ENCODE measurements at places on chromosomes 7 and 10. TPM values are rescaled to one million over a fixed set of nuclear protein-coding genes. Genes with fewer than 3 reads are reported as not detected.
A peak's percentile ranks its signal among the peaks of the same experiment; 100 is the strongest.

KIAA1217 gene
- total RNA-seq, result 1.3 TPM

DNA sequence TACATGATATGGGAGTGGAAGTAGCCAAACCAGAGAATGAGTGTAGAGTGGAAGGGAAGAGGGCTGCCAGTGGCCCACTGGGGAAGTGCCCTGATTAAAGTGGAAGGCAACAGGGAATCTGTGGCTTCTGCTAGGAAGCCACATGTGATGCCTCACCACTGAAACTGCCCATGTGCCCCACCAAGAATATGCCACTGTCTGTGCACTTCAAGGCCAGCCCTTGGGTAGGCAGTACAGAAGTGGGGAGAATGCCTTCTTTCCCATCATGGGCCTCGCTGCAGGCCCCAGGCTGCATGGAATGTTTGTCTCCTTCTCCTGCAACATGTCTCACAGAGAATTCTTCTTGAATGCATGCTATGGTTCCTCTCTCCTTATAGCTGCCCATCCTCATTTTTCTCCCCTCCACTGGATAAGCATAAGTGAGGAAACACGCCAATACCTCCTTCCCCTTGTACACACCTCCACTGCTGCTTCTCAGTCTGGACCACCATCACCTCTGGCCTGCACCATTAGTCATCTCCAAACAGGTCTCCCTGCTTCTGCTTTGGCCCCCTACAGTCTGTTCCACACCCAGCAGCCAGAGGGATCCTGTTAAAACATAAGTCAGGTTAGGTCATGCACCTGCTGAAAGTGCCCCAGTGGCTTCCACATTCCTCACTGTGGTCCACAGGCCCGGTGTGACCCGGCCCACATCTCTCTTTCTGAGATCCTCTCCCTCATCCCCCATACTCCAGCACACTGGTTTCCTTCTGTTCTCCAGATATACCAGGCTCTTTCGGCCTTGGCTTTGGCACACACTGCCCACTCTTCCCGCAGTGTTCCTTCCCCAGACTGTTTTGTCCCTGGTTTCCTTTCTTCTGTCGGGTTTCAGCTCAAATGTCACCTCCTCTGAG is 37.1 kb downstream of the SNX10 start:
- H3K4me1 ChIP-seq, result peaks cover 18% of the 10 kb centered on the region
- peak; percentile 13 for DNase-seq
- H3K27ac ChIP-seq, result no peak overlapping the region
- no peaks in the 10 kb centered on the region for H3K27me3 ChIP-seq

DNA sequence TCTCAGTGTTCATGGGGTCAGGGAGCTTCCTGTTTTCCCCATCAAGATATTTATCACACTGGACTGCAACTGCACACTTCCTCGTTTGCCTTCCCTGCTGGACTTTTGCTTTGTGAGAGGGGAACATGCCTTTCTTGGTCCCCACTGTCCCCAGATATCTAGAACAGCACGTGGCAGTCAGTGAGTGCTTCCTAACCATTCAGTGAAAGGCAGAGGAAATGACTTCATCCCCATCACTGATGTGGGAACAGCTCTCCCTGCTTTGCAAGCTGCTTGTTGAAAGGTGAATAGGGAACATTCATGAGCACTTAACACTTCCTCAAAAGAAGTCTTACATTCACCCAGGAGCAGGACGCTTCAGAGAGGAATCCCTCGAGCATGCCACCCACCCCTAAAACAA is 135.4 kb downstream of the MYOF start:
- H3K36me3 ChIP-seq, result no peaks in the 10 kb centered on the region
- H3K4me1 ChIP-seq, result peaks cover 3% of the 10 kb centered on the region
- no peak overlapping the region for H3K4me3 ChIP-seq

DNA sequence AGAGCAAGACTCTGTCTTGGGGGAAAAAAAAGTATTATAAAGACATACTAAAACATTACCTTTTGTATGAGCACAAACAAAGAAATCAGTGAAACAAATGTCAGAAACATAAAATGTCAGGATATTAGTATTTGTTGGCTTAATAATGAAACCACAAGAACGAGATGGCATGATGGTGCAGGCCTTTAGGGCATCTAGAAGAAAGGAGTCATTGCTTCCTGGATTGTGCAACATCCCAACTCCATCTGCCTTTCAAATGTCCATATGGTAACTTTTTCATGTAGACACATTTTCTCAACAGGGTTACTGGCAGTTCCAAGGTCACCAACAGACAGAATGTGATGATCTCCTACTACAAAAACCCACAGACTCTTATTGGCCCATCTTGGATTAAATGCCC is 96.6 kb downstream of the ZNF248 start:
- no peak for DNase-seq
- no peaks in the 10 kb centered on the region for H3K4me1 ChIP-seq
- H3K27ac ChIP-seq, result no peak overlapping the region
- H3K27me3 ChIP-seq, result no peaks in the 10 kb centered on the region
- H3K4me3 ChIP-seq, result no peak overlapping the region
